ENCODE measurements at places on chromosomes 3 and 15. TPM values are rescaled to one million over a fixed set of nuclear protein-coding genes. Genes with fewer than 3 reads are reported as not detected.

TMEM207 gene
- not detected for total RNA-seq

SNX22 gene
- 1.3 TPM for total RNA-seq

WDR93 gene
- total RNA-seq = 0.13 TPM

DUOX1 gene
- not detected for total RNA-seq

NPAP1 gene
- total RNA-seq = not detected

SH3GL3 gene
- total RNA-seq = 0.68 TPM

PDZRN3 gene
- total RNA-seq = not detected

ATP1B3 gene
- total RNA-seq = 207 TPM

GOLGA8T gene
- 1.7 TPM for total RNA-seq

LHFPL4 gene
- 0.05 TPM for total RNA-seq

SNTN gene
- total RNA-seq = not detected

SH2D7 gene
- not detected for total RNA-seq

MORC1 gene
- not detected for total RNA-seq

HTR3E gene
- total RNA-seq = not detected

POPDC2 gene
- total RNA-seq = 0.44 TPM

MST1R gene
- total RNA-seq = 7.5 TPM

GPR176 gene
- 11.6 TPM for total RNA-seq

CHRNA5 gene
- total RNA-seq = 34.3 TPM

PFKFB4 gene
- 10.6 TPM for total RNA-seq

GCSAM gene
- total RNA-seq = not detected

IL17RE gene
- total RNA-seq = 1.9 TPM

LMAN1L gene
- not detected for total RNA-seq

EPHB1 gene
- total RNA-seq = 0.05 TPM

OCA2 gene
- total RNA-seq = 0.11 TPM

GAP43 gene
- total RNA-seq = 0.15 TPM

OXTR gene
- 10.8 TPM for total RNA-seq

THRB gene
- 1.1 TPM for total RNA-seq

DGKG gene
- 7.0 TPM for total RNA-seq

RNF123 gene
- total RNA-seq = 11.6 TPM

ANKRD63 gene
- total RNA-seq = 0.46 TPM
